AG09309 (cell line): ENCODE measurements at places on chromosomes 2 and 18.

- no peak for DNase-seq
These were observed 512.1 kb upstream of the LRATD1 start for GRCh38 chr2:14120376-14120775.

DNA sequence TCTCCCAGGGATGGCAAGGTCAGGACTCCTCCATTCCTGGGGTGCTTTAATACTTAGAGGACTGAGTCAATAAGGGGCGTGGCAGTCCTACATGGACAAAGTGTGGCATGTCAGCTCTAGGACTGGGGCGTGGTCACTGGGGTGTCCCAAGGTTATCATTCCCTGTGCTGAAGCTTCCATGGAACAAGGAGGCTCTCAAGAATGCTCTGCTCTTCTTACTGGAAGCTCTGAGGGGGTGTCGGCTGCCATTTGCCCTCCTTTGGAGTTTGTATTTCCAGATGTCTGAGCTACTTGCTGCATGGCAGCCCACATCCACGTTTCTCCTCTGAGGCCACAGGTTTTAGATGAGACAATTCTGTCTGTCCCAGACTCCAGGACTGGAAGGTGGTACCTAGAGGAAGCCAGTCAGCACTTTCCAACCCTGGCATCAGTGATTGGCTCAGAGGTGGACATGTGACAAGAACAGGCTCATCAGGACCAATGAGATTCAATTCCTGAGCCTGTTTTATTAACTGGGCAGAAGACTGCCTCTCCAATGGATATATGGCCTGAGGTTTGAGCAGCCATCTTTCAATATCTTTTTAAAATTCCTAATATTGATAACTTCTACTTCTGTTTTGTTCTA, 128.9 kb upstream of the ARL4C start:
- DNase-seq: no peak

DNA sequence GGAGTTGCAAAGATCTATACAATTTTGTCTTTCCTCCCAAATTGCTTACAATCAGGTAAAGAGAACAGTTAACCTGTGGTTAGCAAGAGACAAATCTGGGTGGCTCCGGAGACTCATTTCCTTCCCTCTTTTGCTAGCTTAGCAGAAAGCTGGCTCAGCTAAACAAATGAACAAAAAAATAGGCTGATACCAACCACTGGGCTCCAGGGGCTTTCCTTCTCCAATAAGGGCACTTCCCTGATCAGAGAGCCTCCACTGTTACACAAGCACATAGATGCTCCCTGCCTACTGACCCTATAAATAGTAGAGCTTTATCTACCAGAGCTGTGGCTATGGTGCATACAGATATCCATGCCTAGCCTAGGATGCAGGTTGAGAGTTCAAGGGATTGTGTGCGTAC, 90.1 kb upstream of the ARL5A start:
- no peak for DNase-seq

GRCh38 chr18:50401888-50402287, 27.0 kb downstream of the SKA1 start:
- DNase-seq: no peak

DNA sequence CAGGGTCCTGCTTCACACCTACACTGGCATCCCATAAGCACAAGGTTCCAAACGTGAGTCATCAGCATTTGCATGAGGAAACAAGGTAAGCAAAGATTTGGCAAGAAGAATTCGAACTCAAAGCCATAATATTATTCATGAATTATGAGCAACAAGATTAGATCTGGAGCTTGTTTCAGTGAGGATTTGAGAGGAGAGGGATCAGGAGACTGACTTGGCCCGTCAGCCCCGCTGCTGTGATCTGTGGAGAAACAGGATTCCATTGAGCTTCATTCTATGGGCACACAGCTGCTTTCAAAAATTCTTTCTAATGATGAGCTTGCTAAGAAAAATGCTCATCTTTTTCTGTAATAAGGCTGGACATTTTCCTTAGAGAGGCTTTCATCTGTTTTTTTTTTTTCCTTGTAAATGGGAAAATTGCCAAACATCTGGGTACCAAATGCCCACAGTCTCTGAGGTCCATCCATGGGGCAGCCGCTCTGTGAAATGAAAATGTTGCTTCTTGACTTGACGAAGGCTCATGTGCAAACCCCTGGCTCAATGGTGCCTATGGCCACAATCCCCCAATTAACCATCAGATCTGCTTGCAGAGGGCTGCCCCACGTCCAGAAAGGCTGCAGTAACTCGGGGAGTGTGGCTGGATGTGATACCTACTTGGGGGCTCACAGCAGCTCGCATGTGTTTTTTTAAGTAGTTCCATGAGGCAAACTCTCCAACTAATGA, 179.3 kb downstream of the TMEM18 start:
- DNase-seq: no peak

- no peak for DNase-seq
These were observed 22.1 kb upstream of the TMEM37 start for GRCh38 chr2:119409506-119409905.

- DNase-seq: peak; percentile 96
These were observed 33.2 kb upstream of the CWC22 start for GRCh38 chr2:180040146-180040925.

- DNase-seq: no peak
These were observed 84.8 kb downstream of the ACAA2 start for GRCh38 chr18:49728542-49728941.

DNA sequence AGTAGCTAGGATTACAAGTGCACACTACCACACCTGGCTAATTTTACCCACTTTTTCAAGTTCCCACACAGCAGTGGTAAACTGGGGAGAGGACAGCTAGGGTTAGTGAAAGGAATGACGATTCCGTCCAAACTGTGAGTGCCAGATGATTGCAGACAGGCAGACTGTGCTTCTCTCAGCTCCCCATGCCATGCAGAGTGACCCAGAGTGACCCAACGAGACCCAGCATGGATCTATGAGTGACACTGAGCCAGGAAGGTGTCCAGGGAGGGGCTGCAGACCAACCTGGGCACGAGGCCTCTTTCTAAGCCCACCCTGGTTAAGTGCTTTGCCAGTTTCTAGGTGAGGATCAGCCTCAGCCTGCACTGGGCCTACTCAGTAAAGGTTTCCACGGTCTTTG, 7.7 kb upstream of the KLF11 start:
- DNase-seq: no peak

DNA sequence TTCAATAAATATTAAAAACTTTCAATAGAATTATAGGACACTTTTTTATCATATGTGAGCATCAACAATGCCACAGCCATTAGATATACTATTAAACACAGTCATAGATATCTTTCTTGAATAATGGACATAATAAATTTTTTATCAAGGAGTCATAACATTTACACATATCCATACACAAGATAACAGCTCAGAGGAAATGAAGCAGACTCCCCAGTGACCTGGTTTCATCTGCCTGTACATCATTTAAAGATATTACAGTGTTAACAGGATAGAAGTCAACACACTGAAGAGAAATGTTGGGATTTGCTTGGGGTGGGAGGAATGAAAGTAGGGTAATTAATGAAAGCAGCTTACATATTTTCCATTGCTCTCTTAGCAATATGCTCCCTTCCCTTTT, 5.1 kb downstream of the SCG2 start:
- no peak for DNase-seq

- DNase-seq: peak; percentile 55
These were observed 85.6 kb downstream of the EHD3 start for GRCh38 chr2:31319406-31320175.

DNA sequence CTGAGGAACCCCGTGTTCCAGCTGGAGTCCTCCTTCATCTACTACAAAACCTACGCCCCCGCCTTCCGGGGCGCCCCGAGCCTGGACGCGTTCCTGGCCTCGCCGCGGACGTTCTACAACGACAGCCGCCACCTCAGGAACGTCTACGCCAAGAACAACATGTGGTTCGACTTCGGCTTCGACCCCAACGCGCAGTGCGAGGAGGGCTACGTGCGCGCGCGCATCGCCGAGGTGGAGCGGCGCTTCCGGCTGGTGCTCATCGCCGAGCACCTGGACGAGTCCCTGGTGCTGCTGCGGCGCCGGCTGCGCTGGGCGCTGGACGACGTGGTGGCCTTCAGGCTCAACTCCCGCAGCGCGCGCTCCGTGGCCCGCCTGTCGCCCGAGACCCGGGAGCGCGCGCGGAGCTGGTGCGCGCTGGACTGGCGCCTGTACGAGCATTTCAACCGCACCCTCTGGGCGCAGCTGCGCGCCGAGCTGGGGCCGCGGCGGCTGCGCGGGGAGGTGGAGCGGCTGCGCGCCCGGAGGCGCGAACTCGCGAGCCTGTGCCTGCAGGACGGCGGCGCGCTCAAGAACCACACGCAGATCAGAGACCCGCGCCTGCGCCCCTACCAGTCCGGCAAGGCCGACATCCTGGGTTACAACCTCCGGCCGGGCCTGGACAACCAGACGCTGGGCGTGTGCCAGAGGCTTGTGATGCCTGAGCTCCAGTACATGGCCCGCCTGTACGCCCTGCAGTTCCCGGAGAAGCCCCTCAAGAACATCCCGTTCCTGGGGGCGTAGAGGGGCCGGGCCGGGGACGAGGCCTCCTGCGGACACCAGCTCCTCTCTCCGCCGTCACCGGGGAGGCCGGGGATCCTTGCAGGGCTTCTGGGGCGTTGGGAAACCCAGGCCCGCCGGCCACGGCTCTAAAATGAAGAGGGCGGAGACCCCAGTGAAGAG, 5.3 kb upstream of the NEU4 start:
- no peak for DNase-seq

- DNase-seq: no peak
These were observed 3.8 kb downstream of the EMILIN1 start for GRCh38 chr2:27081984-27082772.

DNA sequence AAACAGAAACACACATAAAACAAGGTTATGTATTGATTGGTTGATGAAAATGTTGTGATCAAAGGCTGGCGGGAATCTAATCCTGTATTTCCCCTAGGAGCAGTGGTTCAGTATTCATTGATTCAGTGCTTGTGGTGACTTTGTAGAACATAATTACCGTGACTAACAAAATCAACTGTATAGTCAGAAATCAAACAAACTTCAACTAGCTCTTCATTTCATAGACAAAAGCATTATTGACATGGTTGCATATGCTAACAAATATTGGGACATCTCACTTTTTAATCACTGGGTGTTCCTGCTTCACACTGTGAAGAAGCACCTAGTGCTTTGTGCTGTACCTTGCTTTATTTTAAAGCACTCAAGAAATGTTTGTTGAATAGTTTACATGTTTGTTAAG, 41.4 kb downstream of the USP14 start:
- DNase-seq: no peak

DNA sequence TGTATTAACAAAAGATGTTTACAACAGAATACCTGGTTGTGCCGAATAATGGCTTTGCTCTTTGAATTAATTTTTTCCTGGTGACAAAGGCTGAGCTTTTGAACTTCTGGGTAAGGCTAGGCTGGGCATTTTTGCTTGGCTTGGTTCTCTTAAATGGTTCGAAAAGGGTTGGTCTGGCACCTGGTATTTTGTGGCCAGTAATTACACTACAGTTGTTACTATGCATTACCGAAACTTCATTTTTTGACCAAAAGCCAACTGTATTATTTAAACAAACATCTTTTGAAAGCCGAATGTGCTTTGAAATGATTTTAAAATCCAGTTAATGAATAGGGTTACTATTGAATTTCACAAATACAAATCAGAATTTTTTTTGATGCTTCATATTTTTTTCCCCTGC, 19.4 kb upstream of the NFE2L2 start:
- DNase-seq: no peak

DNA sequence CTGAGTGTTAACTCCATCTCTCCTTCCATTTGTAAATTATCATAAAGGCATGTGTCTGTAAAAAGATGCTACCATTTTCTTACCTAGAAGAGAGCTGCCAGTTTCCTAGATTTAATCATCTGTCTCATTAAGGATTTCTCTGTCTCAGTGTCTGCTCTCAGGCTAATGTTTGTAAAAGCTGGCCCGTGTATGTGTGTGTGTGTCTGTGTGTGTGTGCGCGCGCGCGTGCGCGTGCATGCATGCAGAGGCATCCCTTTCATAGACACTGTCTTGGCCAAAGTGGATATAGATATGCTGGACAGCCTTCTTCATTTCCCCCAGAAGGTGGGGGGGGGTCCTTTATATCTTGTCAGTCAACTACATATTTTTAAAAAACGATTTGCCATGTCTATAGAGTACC, 18.9 kb downstream of the MGAT5 start:
- DNase-seq: no peak

- peak; percentile 82 for DNase-seq
These were observed 20.5 kb upstream of the IL1RL2 start for GRCh38 chr2:102166189-102166845.

GRCh38 chr2:209121691-209122090, 302.2 kb upstream of the MAP2 start:
- no peak for DNase-seq

DNA sequence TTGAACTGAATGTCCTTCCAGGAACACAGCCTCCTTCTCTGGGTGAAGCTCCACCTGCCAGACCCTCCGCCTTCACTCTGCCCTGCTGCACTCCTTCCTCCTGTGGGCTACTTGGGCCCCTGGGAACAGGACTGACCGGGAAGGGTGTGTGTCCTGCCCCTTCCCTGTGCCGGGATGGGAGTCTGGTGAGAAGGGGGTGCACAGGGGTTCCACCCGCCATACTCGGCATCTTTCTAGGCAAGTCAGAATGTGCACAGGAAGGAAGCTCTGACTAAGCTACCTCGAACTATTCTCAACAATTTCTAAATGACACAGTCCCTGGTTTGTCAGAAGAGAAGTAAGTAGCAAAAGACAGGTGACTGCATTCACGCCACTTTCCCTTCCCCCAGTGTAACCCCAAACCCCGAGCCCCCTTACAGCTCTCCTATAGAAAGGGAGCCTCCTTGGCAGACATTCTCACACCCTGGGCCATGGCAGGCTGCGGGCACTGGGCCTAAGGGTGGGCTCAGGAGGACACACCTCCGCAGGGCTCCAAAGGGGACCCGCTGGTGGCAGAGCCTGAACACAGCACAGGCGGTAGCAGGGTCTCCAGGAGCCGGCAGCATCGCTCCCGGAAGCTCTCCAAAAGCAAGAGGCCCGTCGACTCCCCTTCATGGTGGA, 184.1 kb downstream of the HDAC4 start:
- no peak for DNase-seq

- DNase-seq: no peak
These were observed 15.2 kb downstream of the CDKL4 start for GRCh38 chr2:39228413-39229209.

DNA sequence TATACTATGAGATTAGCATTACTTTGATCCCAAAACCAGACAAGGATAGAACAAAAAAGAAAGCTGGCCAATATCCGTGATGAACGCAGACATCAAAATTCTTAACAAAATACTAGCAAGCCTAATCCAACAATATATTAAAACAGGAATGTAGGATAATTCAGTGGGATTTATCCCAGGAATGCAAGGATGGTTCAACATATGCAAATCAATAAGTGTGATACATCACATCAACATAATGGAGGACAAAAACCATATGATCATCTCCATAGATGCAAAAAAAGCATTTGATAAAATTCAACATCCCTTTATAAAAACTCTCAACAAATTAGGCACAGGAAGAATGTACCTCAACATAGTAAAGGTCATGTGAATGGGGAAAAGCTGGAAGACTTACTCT, 158.5 kb downstream of the KCNE4 start:
- no peak for DNase-seq

DNA sequence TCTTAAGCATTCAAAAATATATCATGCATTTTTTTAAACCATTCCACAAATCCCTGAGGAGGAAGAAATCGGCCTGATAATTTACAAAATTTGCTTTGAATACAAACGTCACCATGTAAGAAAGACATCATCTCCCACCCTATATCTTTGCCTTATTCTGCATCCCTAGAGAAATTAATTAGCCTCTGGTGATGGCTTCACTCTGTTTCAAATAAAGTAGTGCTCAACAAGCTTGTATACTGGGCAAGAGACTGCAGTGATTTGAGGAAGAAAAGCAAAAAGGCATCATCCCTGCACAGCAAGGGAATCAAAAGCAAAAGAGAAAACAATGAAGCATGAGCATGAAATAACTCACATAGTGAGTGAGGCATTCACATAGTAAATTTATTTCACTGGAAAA, 375.5 kb downstream of the CDH7 start:
- DNase-seq: no peak
